Naive thymus-derived CD4-positive, alpha-beta T cell (primary cell): ENCODE measurements at places on chromosomes 3 and 15.
A peak's percentile ranks its signal among the peaks of the same experiment; 100 is the strongest.

GRCh38 chr3:184334470-184335158 lies 2.8 kb upstream of the FAM131A start:
- H3K4me1 ChIP-seq, result peaks cover 10% of the 10 kb centered on the region
- H3K4me3 ChIP-seq, result no peak overlapping the region
- peak overlapping the region; percentile 96 for H3K27ac ChIP-seq
- H3K27me3 ChIP-seq, result no peaks in the 10 kb centered on the region
- DNase-seq, result no peak
- H3K36me3 ChIP-seq, result peaks cover 16% of the 10 kb centered on the region

- no peaks in the 10 kb centered on the region for H3K36me3 ChIP-seq
- no peak overlapping the region for H3K27ac ChIP-seq
- H3K27me3 ChIP-seq, result no peaks in the 10 kb centered on the region
- H3K4me1 ChIP-seq, result no peaks in the 10 kb centered on the region
Measured at GRCh38 chr3:43053291-43053690, 52.6 kb downstream of the POMGNT2 start.

GRCh38 chr3:13083254-13083653 lies 10.0 kb upstream of the IQSEC1 start:
- no peak overlapping the region for H3K27ac ChIP-seq
- no peaks in the 10 kb centered on the region for H3K36me3 ChIP-seq
- H3K27me3 ChIP-seq, result no peaks in the 10 kb centered on the region
- no peaks in the 10 kb centered on the region for H3K4me1 ChIP-seq
- H3K4me3 ChIP-seq, result no peak overlapping the region

- no peak overlapping the region for H3K4me3 ChIP-seq
- no peak for DNase-seq
- H3K36me3 ChIP-seq, result no peaks in the 10 kb centered on the region
- no peaks in the 10 kb centered on the region for H3K4me1 ChIP-seq
Measured at GRCh38 chr15:81575436-81576123, 201.6 kb upstream of the TMC3 start.

DNA sequence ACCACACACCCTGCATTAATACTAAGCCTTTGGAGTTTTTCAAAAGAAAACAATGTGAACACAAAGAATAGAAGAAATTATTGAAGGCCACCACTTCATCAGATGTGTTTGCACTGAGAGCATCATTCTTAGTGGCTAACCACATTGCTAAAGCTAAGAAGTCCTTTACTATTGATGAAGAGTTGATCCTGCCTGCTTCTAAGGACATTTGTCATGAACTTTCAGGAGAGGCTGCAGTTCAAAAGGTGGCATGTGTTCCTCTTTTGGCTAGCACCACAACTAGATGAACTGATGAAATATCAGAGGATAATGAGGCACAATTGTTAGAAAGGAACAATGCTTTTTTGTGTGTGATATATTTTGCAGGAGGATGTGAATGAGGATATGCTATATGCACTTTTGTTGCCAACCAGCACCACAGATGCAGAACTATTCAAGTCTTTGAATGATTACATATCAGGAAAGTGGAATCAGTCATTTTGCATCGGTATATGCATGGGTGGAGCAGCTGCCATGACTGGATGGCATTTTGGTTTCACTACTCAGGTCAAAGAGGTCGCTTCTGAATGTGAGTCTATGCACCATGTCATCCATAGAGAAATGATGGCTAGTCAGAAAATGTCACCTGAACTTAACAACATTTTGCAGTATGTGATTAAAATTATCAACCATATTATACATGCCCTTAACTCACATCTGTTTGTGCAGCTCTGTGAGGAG lies 2.5 kb upstream of the EID1 start:
- no peaks in the 10 kb centered on the region for H3K27me3 ChIP-seq
- no peak overlapping the region for H3K27ac ChIP-seq
- peaks cover 17% of the 10 kb centered on the region for H3K4me1 ChIP-seq

DNA sequence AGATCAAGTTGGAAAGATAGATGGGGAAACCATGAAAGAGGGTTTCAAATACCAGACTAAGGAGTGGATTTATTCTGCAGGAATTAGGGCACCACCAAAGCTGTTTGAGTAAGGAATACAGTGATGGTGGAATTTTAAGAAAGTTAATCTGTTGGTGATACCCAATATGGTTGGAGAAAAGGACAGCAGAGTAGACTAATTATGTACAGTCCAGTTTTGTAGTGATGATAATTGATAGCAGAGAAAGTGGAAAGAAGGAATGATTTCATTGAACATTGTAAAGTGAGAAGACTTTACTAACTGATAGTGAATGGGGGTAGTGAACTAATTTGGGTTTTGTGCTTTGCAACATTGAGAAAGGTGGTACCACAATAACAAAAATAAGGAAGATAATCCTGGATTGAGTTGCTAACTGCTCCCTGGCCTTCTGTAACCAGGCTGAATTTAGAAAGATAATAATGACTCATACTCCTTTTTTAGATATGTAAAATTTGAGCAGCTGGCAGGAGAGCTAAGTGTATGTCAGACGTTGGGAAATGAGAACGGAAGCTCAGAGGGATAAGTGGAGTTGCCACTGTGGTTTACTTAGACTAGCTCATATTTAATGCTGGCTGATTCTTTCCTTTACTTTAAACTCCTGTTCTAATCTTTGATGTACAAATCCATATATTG lies 16.9 kb downstream of the TCAIM start:
- H3K36me3 ChIP-seq, result peaks cover 3% of the 10 kb centered on the region
- no peak overlapping the region for H3K27ac ChIP-seq
- no peak overlapping the region for H3K4me3 ChIP-seq
- no peaks in the 10 kb centered on the region for H3K27me3 ChIP-seq
- no peaks in the 10 kb centered on the region for H3K4me1 ChIP-seq
- DNase-seq, result no peak

DNA sequence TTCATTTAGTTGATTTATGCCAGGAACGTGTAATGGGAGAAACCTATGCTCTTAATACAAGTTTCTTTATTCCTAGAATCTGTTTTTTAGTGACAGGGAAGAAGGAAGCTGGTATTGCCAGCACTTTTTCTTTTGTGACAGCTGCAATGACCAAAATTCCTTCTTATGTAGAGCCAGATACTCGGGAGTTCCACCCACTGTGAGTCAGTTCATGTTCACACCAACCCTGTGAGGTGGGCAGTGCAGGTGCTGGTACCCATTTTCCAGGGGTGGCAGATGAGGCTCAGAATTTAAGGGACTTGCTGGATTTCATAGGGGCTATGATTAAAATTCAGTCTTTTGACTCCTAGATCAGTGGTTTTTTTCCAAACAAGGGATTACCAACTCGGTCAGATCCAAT lies 34.7 kb downstream of the OXNAD1 start:
- H3K4me3 ChIP-seq, result peak overlapping the region; percentile 21
- H3K4me1 ChIP-seq, result peaks cover 95% of the 10 kb centered on the region
- peak overlapping the region; percentile 66 for H3K27ac ChIP-seq
- DNase-seq, result no peak
- no peaks in the 10 kb centered on the region for H3K27me3 ChIP-seq
- H3K36me3 ChIP-seq, result peaks cover 10% of the 10 kb centered on the region

GRCh38 chr3:123096731-123097130 lies 29.9 kb downstream of the PDIA5 start:
- DNase-seq, result no peak
- H3K27me3 ChIP-seq, result no peaks in the 10 kb centered on the region
- H3K27ac ChIP-seq, result no peak overlapping the region
- H3K4me1 ChIP-seq, result peaks cover under 1% of the 10 kb centered on the region
- no peaks in the 10 kb centered on the region for H3K36me3 ChIP-seq
- H3K4me3 ChIP-seq, result no peak overlapping the region

DNA sequence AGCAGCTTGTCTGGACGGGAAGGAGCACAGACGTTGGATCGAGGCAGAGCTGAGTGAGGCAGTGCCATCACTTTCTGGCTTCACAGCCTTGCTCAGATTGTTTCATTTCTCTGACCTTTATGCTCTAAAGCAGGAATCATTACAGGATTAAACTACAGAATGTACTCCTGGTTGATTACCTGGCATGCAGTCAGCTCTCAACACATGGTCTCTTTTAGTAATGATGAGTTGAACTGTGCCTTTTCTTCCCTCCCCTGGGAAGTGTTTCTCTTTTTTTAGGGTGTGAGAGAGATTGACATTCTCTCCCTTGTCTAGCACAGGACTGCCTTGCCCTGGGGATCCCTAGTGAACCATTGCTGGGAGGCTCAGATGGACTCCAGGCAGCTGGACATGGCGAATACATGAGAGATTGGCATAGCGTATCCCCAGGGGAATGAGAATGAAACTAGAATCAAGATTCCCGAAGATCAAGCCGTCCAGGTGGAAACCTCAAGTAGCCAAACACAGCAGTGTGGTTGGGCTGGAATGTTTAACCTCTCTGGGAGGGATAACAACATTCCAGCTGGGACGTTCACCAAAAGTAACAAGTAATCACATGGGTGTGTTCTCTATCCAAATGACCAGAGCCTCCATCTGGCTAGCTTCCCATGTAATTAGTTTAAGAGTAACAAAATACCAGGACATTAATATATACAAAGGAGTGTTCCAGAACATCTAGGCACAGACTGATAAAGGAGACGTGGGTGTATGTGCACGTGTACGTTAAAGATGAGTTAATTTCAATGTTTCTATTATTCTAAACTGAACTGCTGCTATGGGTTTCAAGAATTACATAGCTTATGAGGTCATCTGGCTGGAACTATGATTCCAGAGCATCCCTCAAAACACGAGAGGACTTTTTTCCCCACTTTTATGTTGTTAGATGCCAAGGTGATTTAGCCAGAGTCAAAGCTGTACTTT lies 118.6 kb upstream of the NR2E3 start:
- no peaks in the 10 kb centered on the region for H3K36me3 ChIP-seq
- no peaks in the 10 kb centered on the region for H3K4me1 ChIP-seq
- no peak overlapping the region for H3K4me3 ChIP-seq
- H3K27me3 ChIP-seq, result no peaks in the 10 kb centered on the region
- no peak for DNase-seq
- H3K27ac ChIP-seq, result no peak overlapping the region

- no peak for DNase-seq
- H3K4me3 ChIP-seq, result no peak overlapping the region
- H3K36me3 ChIP-seq, result no peaks in the 10 kb centered on the region
- H3K27me3 ChIP-seq, result no peaks in the 10 kb centered on the region
Measured at GRCh38 chr3:37812499-37812896, 49.2 kb upstream of the CTDSPL start.

- no peak for DNase-seq
- no peaks in the 10 kb centered on the region for H3K27me3 ChIP-seq
- H3K36me3 ChIP-seq, result no peaks in the 10 kb centered on the region
- no peak overlapping the region for H3K27ac ChIP-seq
Measured at GRCh38 chr3:61180206-61180605, 71.0 kb downstream of the FHIT start.

GRCh38 chr15:34336231-34336990 lies 1.2 kb downstream of the SLC12A6 start:
- H3K4me1 ChIP-seq, result peaks cover 33% of the 10 kb centered on the region
- peak overlapping the region; percentile 96 for H3K4me3 ChIP-seq
- H3K27ac ChIP-seq, result peak overlapping the region; percentile 92
- no peak for DNase-seq
- no peaks in the 10 kb centered on the region for H3K36me3 ChIP-seq

DNA sequence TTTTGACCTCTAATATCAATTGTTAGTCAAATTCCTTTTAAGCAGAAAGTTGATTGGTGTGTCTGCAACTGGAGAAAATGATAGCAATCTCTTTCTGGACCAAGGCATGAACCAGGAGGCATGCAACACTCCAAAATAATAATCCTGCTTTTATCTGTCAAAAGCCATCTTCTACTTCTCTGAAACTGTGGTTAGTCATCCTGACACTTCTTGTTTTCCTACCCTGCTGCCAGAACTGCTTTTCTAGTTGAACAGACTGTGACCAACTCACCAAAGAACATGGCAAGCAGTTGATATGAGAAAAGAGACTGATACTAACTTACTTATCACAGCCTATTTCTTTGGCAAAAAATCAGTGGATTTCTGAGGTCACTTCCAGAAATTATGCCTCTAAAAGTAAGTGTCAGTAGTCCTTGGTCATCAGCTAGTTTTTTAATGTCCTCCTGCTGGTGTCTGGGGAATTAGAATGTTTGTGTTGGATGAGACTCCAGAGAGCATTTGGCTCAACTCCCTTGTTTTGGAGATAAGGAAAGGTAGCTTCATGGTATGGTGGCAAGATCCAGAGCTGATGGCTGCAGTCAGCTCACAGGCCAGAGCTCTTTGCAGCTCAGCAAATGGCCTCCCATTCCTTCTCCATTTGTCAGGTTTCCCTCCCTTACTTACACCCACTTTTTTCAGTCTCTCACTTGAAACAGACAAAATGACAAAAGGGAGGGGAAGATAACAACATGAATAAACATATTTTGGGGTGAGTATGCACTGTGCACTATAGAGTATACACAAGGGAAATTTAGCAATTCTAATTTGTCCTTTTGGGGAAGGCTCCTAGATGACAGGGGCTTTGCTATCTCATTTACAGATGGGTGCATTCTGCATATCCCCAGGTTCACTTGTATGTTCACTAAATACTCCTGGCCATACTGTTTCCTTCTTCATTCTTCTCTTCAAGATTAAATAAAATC lies 7.0 kb downstream of the CRYGS start:
- no peak overlapping the region for H3K4me3 ChIP-seq
- H3K27ac ChIP-seq, result no peak overlapping the region
- no peaks in the 10 kb centered on the region for H3K36me3 ChIP-seq
- H3K27me3 ChIP-seq, result no peaks in the 10 kb centered on the region

- H3K27me3 ChIP-seq, result no peaks in the 10 kb centered on the region
- no peaks in the 10 kb centered on the region for H3K4me1 ChIP-seq
- no peak for DNase-seq
- no peak overlapping the region for H3K27ac ChIP-seq
- H3K4me3 ChIP-seq, result no peak overlapping the region
Measured at GRCh38 chr15:69979262-69979661, 118.5 kb downstream of the TLE3 start.

GRCh38 chr3:71525391-71525790 lies 58.1 kb downstream of the FOXP1 start:
- no peaks in the 10 kb centered on the region for H3K36me3 ChIP-seq
- DNase-seq, result no peak
- H3K27me3 ChIP-seq, result no peaks in the 10 kb centered on the region

- no peaks in the 10 kb centered on the region for H3K36me3 ChIP-seq
- no peak overlapping the region for H3K4me3 ChIP-seq
- DNase-seq, result no peak
- no peaks in the 10 kb centered on the region for H3K4me1 ChIP-seq
- no peaks in the 10 kb centered on the region for H3K27me3 ChIP-seq
Measured at GRCh38 chr15:42879443-42879842, 41.1 kb downstream of the TTBK2 start.

DNA sequence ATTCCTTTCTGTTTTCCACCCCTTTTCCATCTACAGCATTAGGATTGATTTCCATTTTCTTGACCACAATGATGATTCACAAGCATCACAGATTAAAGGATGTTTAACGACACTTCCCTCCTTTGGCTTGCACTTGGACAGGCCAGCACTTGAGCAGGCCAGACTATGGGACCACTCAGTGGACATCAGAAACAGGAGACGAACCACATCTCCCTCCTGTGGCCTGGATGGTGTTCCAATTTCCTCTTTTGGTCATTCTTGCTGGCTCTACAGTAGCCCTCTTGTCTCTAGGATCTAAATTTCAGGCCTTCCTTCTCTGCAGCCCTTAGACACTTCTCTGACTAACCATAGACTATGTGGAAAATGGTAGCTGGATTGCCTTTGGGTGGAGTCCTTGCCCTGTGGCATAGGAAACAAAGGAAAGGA lies 78.8 kb upstream of the BOC start:
- no peaks in the 10 kb centered on the region for H3K36me3 ChIP-seq
- H3K4me3 ChIP-seq, result no peak overlapping the region
- no peak overlapping the region for H3K27ac ChIP-seq
- no peaks in the 10 kb centered on the region for H3K27me3 ChIP-seq

GRCh38 chr3:4562595-4562994 lies 69.4 kb downstream of the ITPR1 start:
- H3K36me3 ChIP-seq, result no peaks in the 10 kb centered on the region
- H3K27me3 ChIP-seq, result no peaks in the 10 kb centered on the region
- no peak overlapping the region for H3K27ac ChIP-seq
- DNase-seq, result no peak
- H3K4me1 ChIP-seq, result no peaks in the 10 kb centered on the region
